ENCODE measurements at places on chromosomes 7 and 10.

- no peaks in the 10 kb centered on the region for H3K4me1 ChIP-seq
- no peak overlapping the region for H3K27ac ChIP-seq
- H3K36me3 ChIP-seq: no peaks in the 10 kb centered on the region
- no peak overlapping the region for H3K4me3 ChIP-seq
- no peak for DNase-seq
Observed at GRCh38 chr10:14687340-14687739, 87.4 kb downstream of the FAM107B start.

GRCh38 chr7:7122033-7122478 is 60.3 kb upstream of the C1GALT1 start:
- H3K27ac ChIP-seq: no peak overlapping the region
- H3K4me1 ChIP-seq: no peaks in the 10 kb centered on the region
- H3K4me3 ChIP-seq: no peak overlapping the region
- no peak for DNase-seq
- H3K36me3 ChIP-seq: no peaks in the 10 kb centered on the region

DNA sequence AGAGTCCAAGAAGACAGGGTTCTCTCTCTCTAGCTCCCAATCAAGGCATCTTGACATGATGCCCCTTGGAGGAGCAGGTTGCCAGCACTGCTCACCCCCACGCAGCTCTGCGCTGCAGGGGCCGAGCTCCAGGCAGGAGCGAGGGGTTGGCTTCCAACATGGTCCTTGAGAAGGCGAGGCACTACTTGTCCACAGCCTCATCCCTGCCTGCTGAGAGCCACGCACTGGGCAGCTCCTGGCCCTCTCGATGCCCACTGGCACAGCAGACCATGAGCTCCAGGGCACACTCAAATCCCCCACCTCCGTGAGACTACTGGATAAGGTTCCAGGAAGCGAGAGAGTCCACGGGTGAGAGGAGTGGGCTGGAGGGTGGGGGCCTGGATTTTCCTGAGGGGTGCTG is 31.1 kb downstream of the RAMP3 start:
- H3K36me3 ChIP-seq: peaks cover 3% of the 10 kb centered on the region
- no peak overlapping the region for H3K27ac ChIP-seq
- H3K4me1 ChIP-seq: peaks cover 27% of the 10 kb centered on the region
- no peak overlapping the region for H3K4me3 ChIP-seq
- no peak for DNase-seq
- no peaks in the 10 kb centered on the region for H3K27me3 ChIP-seq

DNA sequence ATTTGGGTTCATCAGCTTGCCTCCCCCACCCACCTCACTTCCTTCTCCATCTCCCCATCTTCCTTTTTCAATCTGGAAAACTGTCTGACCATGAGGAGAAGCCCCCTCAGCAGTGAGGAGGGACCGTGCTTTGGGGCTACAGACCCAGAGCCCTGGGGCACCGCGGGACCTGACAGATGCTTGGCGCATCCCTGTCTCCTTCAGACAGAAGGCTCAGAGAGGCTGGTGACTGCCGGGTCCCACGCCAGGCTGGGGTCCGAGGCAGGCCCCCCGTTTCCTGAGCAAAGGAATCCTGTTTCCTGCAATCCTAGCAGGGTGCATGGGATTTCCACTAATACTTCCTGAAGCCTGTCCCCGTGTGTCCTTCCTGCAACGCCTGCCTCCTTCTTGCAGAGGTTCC is 147.0 kb downstream of the FANK1 start:
- H3K27ac ChIP-seq: no peak overlapping the region
- H3K27me3 ChIP-seq: no peaks in the 10 kb centered on the region
- DNase-seq: no peak

DNA sequence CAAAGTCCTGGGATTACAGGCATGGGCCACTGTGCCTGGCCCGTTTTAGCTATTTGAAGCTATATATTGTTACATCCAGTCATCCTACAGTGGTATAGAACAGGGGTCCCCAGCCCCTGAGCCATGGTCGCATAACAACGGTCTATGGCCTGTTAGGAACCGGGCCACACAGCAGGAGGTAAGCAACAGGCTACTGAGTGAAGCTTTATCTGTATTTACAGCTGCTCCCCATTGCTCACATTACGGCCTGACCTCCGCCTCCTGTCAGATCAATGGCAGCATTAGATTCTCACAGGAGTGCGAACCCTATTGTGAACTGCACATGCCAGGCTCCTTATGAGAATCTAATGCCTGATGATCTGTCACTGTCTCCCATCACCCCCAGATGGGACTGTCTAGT is 26.3 kb upstream of the TSPAN33 start:
- peaks cover 5% of the 10 kb centered on the region for H3K4me1 ChIP-seq
- no peaks in the 10 kb centered on the region for H3K36me3 ChIP-seq
- H3K27me3 ChIP-seq: no peaks in the 10 kb centered on the region
- H3K4me3 ChIP-seq: no peak overlapping the region

DNA sequence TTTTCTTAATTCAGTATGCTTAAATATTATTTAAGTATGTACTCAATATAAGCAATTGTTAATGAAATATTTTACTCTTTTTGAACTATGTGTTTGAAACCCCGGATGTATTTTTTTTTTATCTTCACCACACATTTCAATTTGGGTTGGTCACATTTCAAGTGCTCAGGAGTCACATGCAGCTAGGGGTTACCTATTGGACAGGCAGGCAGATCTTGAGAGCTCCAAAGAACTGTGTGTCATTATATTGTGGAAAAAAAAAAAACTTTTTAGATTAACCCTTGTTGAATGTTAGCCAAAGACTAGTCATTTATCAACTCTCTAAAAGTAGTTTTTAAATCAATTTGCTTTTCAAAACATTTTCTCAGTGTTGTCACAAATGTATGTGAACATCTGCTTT is 37.2 kb downstream of the IKZF1 start:
- H3K27me3 ChIP-seq: no peaks in the 10 kb centered on the region
- peaks cover 69% of the 10 kb centered on the region for H3K4me1 ChIP-seq
- H3K4me3 ChIP-seq: no peak overlapping the region
- DNase-seq: no peak
- H3K36me3 ChIP-seq: no peaks in the 10 kb centered on the region

GRCh38 chr10:24201503-24202180 is 7.3 kb upstream of the KIAA1217 start:
- H3K27ac ChIP-seq: no peak overlapping the region
- no peak for DNase-seq
- no peaks in the 10 kb centered on the region for H3K36me3 ChIP-seq
- H3K27me3 ChIP-seq: no peaks in the 10 kb centered on the region
- H3K4me3 ChIP-seq: no peak overlapping the region

DNA sequence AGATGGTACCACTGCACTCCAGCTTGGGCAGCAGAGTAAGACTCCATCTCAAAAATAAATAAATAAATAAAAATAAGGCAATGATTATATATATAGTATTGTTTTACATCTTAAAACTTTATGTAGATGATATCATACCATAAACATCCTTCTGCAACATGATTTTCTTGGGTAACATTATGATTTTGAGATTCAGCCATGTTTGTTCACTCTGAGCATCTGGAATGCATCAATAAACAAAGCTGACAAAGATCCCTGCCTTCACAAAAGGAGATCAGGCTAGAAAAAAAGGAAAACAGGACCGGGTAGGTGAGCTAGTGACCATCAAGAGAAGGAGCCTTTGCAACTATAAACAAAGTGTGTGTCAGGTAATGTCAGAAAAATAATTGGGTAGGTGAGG is 31.9 kb upstream of the KAT6B start:
- no peak for DNase-seq
- no peaks in the 10 kb centered on the region for H3K27me3 ChIP-seq
- H3K27ac ChIP-seq: no peak overlapping the region

GRCh38 chr10:28970231-28970630 is 292.9 kb downstream of the BAMBI start:
- H3K36me3 ChIP-seq: no peaks in the 10 kb centered on the region
- H3K27me3 ChIP-seq: no peaks in the 10 kb centered on the region
- H3K4me1 ChIP-seq: no peaks in the 10 kb centered on the region
- H3K4me3 ChIP-seq: no peak overlapping the region
- DNase-seq: no peak

GRCh38 chr7:97017192-97018125 is 7.2 kb downstream of the DLX5 start:
- H3K4me1 ChIP-seq: peaks cover 3% of the 10 kb centered on the region
- no peaks in the 10 kb centered on the region for H3K36me3 ChIP-seq
- no peak overlapping the region for H3K27ac ChIP-seq
- peaks cover 96% of the 10 kb centered on the region for H3K27me3 ChIP-seq
- no peak overlapping the region for H3K4me3 ChIP-seq
- no peak for DNase-seq

Measured in left lung (tissue), 14 donors.